Activated naive CD4-positive, alpha-beta T cell treated with anti-CD3 and anti-CD28 coated beads, Interleukin-2, amount 10 ng/mL, durations not matched to agents 7 days and 5 days (primary cell): ENCODE measurements at places on chromosomes 11 and 22.

DNA sequence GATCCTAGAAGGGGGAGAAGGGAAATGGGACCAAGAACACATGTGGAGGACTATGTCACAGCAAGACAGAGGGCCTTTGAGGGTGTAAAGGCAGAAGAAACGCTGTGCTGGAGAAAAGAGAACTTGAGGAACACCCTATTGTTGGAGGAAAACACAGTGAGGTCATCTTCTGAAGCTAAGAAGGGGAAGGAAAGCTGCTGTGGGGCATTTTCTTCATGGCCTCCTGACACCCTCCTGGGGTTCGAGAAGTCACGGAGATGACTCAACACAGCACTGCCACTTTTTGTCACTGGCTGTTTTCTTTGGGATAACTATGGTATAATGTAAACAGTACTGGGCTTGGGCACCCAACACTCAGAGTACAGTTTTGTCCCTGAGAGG lies 492.6 kb upstream of the CADM1 start:
- DNase-seq: no peak

- DNase-seq: no peak
These were observed 1069.4 kb downstream of the NTM start for GRCh38 chr11:132439711-132440255.

DNA sequence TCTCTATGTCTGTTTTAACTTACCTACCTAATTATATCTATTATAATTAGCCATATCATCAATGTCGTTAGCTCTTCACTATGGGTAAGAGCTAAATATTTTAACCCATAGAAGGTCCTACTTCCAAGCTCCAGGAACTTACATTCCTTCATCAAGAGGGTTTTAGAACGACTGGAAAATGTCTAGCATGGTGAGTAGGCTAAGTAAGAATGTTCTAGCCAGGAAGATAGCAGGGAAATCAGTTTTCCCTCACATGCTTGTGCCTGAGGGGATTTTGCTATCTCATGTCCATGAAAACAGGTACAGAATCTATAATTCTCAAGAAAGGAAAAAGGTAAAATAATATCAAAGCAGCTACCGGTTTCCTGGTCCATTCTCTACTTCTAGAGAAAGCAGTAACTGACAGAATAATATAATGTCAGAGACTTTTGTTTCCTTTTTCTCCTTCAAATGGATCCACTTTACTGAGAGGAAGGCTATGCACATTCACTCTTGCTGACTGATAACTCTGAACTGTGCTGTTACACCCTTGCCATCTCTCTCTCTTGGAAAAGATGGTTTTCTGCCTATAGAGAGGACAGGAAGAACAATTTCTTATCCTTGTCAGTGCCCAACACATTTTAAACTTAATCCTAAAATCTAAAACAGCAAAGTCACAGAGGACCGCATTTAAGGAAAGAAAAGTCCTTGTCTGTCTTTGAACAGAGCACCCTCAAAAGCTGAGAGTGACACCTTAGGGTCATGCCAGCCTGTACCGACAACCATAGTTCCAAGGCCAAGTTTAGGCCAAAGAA lies 67.0 kb downstream of the MAML2 start:
- DNase-seq: no peak

DNA sequence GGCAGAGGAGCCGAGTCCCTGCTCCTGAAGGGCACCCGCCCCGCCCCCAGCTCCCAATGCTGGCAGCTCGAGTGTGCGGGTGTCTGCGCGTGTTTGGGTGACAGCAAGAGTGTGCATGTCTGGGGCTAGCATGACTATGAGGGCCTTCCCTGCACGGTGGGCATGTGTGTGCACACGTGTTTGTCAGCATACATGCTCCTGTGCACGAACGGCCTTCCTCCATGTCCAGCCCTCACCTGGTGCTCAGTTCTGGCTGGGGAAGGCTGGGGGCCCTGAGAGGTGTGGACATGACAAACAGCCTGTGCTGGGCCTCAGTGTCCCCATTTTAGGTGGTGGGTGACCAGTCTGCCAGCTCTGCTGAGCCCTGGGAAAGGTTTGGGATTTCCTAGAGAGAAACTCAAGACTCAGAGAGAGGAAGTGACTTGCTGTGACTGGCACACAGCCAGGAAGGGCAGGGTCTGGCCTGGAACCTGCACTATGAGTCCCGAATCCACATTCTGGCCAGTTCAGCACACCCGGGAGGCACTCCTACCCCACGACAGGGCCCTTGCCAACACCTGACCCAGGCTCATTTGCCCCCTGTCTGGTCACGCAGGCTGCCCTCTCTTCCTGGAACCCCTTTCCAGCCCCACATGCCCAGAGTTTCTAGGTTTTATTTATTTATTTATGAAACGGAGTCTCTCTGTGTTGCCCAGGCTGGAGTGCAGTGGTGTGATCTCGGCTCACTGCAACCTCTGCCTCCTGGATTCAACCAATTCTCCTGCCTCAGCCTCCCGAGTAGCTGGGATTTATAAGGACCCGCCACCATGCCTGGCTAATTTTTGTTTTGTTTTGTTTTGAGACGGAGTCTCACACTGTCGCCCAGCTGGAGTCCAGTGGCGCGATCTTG lies 3.3 kb upstream of the SHISA8 start:
- no peak for DNase-seq

- peak; percentile 75 for DNase-seq
These were observed 9.4 kb downstream of the PGM2L1 start for GRCh38 chr11:74388678-74389327.

GRCh38 chr22:39808081-39808480 lies 85.5 kb downstream of the ENTHD1 start:
- DNase-seq: peak; percentile 39
